ENCODE measurements at places on chromosomes 12 and 14.

DNA sequence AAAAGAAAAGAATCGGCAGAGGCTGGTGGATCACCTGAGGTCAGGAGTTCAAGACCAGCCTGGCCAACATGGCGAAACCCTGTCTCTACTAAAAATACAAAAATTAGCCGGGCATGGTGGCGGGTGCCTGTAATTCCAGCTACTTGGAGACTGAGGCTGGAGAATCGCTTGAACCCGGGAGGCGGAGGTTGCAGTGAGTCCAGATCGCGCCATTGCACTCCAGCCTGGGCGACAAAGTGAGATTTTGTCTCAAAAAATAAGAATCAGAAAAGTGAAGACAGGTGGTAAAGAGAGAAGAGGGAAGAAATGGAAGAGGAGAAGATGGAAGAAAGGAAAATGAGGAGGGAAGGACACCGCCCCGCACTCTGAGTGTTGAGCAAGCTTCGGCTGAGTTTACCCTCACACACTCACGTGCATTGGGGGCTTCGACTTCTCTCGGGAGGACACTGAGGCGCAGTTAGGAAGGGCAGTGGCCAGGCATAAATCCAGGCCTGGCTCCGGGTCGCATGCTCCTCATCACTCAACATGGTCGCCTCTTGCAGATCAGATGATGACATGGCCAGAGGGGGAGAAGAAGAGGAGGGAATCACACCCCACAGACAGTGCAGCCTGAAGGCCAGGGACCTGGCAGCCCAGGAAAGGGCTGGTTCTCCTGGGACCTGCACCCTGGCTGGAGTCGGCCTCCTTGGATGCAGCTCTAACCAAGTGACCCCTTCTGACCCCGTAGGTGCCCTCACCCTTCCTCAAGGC, 61.1 kb downstream of the PRMT8 start:
- DNase-seq = no peak

- no peak for DNase-seq
Measured at GRCh38 chr14:75553157-75553556, 25.3 kb upstream of the FLVCR2 start.

DNA sequence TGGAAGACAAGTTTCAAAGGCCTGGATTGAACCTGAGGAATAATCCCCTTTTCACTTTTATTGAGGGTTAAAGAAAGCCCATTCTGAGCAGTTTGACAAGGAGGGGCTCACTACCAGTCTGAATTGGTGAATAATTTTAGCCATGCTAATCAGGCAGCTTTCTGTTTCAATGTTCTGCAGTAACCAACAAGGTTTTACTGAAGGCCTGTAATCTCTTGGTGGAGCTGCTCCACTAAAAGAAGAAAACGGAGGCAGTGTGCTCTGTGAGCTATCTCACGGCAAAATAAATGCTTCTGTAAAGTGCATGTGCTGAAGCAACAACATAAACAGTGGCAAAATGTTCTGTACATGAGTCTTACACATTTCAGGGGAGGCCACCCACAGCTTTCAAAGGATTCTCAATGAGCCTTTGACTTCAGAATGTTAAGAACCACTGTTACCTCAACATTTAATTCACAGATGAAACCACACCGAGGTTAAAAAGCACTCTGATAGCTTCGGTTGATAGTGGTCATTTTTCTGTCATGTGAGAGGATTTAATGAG, 111.2 kb downstream of the LRIG3 start:
- no peak for DNase-seq

DNA sequence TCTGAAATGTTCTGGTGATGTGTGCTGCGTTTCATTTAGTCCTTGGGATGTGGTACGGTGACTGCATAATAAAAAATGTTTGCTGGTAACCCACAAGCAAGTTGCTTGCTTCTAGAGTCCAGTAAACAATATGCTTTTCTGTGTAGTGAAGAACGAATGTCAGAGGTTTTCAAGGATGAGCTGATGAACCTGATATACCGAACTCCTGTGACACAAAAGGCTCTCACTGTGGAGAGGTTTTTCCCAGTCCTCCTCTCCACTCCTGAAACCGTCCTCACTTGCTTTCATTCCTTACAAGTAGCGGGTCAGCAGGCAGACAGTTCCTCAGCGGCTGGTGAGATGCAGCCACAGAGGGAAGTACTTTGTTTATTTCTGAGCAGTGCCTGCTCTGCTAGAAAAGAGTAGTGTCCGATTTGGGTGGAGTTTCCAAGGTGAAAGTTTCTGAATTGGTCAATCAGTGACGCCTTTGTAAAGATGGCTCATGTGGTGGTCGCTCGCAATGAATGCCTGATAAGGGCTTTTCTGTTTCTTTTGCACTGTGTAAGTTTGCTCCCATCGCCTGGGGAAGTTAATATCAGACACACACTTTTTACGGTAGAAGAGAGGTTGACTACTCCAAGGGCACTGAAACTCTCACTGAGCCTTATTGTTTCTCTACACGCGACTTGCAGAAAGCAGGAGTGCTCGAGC, 3.0 kb downstream of the ETV6 start:
- peak; percentile 30 for DNase-seq

DNA sequence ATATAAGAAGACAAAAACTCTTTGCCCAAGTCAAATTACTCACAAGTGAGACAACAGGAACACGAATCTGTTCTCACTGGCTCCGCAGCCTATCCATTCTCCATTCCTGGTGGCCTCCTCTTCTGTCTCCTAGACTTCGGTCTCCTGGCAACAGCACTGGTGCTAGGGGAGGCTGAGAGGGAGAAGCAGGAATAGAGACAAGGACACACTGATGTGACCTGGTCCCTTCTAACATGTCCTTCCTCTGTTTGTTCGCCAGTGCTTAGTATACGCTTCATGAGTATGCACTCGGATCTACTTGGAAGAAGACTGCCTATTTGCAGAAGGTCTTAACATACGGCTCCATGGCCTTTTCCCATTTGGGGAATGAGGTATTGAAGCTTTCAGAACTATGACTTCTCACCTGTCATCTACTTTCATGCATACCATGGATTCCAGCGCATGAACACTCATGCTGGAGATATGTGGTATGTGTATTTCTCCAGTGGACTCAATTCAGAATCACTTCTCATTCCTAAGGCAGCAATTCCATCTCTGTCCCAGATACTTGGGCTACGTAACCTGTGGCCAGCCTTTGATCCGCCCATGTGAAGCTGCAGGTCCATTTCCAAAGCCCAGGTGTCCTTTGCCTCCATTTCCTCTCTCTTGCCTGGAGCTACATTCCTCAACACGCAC, 33.9 kb downstream of the BHLHE41 start:
- DNase-seq = no peak

- DNase-seq = no peak
Measured at GRCh38 chr12:2958432-2959191, 585 bp upstream of the TEAD4 start.

DNA sequence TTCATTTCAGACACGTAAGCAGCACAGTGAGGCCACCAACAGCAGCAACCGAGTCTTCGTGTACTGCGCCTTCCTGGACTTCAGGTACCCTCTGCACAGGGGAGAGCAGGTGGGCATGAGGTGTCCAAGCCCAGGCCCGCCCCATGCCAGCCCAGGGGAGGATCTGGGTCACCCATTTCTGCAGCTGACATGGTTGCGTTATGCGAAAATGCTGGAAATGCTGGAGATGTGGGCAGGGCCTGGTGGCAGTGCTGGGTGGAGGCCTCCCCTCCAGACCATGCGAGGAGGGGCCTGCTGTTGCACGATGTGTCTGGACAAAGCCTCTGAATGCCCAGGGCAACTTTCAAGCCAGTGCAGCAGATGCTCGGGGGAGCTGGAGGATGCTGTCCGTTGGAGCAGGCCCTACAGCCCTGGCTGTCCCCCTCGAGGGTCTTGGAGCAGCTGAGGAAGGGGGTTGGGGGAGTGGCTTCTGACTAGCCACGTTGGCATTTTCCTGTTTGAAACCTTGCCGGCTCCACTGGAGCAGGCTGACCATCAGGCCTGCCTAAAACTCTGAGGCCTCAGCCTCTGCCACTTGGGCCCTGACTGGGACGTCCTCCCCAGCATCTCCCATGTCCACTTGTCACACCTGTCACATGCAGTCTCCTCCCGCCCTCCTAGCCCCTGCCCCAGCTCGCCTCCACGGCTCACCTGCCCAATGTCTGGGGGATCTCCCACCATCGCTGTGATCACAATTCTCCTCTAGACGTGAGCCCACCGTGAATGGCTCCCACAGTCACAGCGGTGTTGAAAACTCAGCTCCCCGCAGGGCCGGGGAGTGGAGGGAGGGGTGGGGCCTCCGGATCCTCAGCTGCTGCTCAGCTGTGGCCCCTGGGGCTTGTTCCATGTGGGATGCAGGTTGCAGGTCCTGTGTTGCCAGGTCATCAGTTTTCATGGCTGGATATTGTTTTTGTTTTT, 123.4 kb downstream of the ADGRD1 start:
- DNase-seq = no peak

DNA sequence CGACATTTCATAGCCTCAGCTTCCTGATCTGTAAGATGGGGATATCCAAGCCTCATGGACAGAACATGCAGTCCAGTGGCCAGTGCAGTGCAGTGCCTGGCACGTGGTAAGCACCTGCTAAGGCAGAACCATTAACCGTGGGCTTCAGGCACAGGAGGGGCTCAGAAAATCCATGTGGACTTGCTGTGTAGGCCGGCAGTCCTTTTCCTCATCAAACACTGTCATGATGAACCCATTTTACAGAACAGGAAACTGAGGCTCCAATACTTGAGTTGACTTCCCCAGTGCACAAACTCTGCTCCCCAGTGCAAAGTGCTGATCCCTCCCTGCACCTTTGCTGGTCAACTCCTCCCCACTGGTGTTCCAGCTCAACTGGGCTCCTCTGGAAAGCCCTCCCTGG, 18.0 kb downstream of the TRPV4 start:
- DNase-seq = no peak

DNA sequence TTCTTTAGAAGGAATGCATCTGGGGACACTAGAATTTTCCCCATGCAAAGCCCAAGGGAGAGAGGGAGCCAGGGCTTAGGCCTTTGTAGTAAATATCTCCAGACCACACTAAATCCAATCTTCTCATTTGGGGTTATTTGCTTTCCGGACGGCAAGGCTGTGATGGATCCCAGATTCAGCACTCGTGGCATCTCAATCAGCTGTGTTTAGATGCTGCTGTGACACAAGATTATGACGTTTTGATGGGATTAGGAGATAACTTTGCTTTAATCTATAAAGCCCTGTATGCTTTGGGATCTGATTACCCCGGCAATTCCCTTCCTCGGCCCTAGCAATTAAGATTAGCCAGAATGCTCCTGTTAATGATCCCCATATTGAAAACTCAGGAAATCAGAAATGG, 686.7 kb upstream of the TBX3 start:
- no peak for DNase-seq

- DNase-seq = no peak
Measured at GRCh38 chr14:72883109-72883508, 10.8 kb downstream of the DPF3 start.

DNA sequence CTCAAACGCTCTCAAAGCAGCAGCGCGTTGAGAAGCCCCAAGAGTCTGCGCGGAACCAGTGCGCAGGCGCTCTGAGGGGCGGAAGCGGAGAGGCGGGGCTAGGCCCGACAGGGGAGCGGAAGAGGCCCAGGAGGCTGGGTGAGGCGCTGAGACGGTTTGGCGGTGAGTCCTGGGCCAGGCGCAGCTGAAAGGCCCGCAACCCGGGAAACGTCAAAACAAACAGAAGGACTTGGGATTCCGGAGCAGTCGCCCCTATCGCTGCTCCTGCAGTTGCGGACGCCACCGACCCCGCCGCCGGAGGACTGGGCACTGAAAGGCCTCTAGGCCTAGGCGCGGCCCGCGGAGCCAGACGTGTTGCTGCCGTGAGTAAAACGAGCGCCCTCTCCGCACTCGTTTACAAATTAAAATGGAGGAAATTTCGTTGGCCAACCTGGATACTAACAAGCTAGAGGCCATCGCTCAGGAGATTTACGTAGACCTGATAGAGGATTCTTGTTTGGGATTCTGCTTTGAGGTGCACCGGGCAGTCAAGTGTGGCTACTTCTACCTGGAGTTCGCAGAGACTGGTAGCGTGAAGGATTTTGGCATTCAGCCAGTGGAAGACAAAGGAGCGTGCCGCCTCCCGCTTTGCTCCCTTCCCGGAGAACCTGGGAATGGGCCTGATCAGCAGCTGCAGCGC, at the start of gene ATXN7L3B:
ATXN7L3B (plus strand) TSS at position 129 of the 679 bp plus-strand sequence; CDS start at position 407, 278 bp downstream.
- DNase-seq = peak; percentile 88

DNA sequence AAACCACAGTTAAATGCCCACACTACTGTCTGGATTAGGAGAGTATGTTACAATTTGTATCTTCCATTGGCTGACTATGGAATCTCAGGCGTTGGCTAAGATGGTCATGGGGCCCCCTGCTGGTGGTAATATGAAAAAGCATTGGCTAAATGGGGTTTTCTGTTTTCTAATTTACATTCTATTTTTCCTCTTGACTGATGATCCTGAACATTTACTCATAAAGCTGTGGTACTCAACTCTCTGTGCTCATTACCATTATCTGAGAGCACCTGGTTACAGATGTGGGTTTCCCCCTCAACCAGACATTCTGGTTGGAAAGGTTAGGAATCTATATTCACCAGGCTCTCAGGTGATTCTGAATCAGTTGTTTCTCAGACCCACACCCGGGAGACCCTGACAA, 64.8 kb downstream of the WSCD2 start:
- DNase-seq = no peak

GRCh38 chr14:101547107-101547738, 14.1 kb upstream of the DIO3 start:
- DNase-seq = no peak

- no peak for DNase-seq
Measured at GRCh38 chr12:29547151-29547632, 49.7 kb upstream of the OVCH1 start.

GRCh38 chr14:36509069-36509917, 10.7 kb downstream of the NKX2-1 start:
- DNase-seq = no peak

GRCh38 chr12:28807535-28807934, 341.5 kb upstream of the FAR2 start:
- DNase-seq = no peak

- no peak for DNase-seq
Measured at GRCh38 chr12:117466677-117467362, 105.4 kb upstream of the NOS1 start.

GRCh38 chr14:22472466-22472865, 116.6 kb downstream of the DAD1 start:
- DNase-seq = no peak

DNA sequence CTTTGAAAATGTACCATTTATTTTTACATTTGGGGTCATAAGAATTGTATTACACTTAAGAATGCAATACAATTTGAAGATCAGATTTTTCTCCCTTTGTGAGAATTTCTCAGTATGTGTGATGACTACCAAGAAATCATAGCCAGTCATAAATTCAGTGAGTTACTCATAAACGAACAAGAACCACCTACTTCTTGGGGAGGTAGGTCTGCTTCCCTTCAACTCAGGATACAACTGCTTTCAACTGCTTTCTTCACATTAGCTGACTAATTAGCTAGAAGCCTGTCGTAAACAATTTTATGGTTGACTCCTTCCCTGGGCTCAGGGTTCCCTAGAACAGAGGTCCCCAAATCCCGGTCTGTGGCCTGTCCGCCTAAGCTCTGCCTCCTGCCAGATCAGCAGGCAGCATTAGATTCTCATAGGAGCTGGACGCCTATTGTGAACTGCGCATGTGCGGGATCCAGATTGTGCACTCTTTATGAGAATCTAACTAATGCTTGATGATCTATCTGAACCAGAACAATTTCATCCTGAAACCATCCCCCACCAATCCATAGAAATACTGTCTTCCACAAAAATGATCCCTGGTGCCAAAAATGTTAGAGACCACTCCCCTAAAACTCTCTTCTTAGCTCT, 3.7 kb downstream of the ANG start:
- no peak for DNase-seq

Measured in stimulated activated CD4-positive, alpha-beta T cell treated with anti-CD3 and anti-CD28 coated beads, Interleukin-12 subunit alpha, Interleukin-12 subunit beta, amount 100 ng/mL, for 48 hours (primary cell).